ENCODE measurements at places on chromosomes 1 and 21. TPM values are rescaled to one million over a fixed set of nuclear protein-coding genes. Genes with fewer than 3 reads are reported as not detected.

The MIXL1 gene
- not detected for total RNA-seq

The LPAR3 gene
- total RNA-seq, result 3.7 TPM

The PYHIN1 gene
- 93.8 TPM for total RNA-seq

The ZFP69B gene
- total RNA-seq, result 7.9 TPM

The JMJD4 gene
- 34.1 TPM for total RNA-seq

The ANKRD45 gene
- total RNA-seq, result not detected

The SRRM1 gene
- total RNA-seq, result 209 TPM

The HEYL gene
- 0.12 TPM for total RNA-seq

The SETDB1 gene
- total RNA-seq, result 72.6 TPM

DNA sequence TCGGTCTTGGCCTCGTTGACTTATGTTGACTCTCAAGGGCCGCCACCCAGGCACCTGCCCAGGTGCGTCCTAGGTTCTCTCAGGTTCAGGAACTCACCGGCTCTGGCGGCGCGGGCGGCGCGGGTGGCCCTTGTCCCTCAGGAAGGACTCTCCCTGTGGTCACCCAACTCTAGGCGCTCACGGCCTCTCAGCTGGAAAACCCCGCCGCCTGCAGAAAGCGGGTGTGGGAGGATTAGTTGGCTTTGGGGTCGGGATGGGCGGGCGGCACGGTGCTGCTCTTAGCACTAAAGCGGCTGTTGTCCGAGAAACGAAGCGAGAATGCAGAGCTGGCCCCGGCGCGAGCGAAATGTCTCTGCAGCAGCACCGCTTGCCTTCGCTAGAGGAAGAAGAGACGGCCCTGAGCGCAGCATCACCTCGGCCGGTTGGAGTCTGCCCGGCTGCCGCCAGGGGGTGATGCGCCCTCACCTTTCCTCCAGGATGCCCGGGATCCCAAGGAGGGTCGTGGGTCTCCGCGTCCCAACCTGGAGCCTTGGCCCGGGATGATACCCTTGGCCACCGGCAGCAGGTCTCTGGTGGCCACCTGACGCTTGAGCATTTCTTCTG is 8.1 kb upstream of the TADA1 start:
- H3K27ac ChIP-seq, result no peak overlapping the region
- no peak overlapping the region for H3K4me3 ChIP-seq
- H3K27me3 ChIP-seq, result peaks cover 18% of the 10 kb centered on the region

DNA sequence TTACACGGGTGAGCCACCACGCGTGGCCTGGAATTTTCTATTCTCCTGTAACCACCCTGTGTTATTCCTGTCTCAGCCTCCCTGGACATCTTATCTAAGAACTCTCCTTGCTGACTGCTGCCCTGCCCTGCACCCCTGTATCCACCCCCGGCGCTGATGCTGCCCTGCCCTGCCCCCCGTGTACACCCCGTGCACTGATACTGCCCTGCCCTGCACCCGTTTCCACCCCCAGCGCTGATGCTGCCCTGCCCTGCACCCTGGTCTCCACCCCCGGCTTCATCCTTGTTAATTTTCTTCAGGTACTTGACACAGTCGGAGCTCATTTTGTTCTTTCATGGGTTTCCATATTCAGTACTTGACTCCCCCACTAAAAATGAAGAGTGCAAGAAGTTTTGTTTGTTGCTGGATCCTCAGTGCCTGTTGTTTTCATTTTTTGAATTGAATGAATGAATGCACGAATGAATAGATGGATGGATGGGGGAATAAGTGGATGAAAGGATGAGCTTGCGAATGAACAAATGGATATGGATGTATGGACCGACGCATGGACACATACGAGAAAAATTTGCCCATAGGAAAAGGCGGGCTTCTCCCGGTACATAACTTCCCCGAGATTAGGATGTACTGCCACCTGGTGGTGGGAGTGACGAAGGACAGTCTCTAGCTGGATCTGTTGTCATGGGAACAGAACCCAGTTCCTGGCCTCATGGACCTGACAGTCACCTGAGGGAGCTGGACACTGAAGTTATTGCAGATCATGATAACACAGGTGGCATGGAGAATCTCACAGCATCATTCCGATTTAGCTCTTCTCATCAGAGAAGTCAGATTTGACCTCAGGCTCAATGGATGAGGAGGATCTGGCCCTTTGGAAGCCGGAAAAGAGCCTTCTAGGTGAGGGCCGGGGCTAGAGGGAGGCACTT is 14.9 kb downstream of the AADACL4 start:
- no peak overlapping the region for H3K4me3 ChIP-seq
- H3K27me3 ChIP-seq, result no peaks in the 10 kb centered on the region
- H3K27ac ChIP-seq, result no peak overlapping the region
- H3K4me1 ChIP-seq, result peaks cover 4% of the 10 kb centered on the region

DNA sequence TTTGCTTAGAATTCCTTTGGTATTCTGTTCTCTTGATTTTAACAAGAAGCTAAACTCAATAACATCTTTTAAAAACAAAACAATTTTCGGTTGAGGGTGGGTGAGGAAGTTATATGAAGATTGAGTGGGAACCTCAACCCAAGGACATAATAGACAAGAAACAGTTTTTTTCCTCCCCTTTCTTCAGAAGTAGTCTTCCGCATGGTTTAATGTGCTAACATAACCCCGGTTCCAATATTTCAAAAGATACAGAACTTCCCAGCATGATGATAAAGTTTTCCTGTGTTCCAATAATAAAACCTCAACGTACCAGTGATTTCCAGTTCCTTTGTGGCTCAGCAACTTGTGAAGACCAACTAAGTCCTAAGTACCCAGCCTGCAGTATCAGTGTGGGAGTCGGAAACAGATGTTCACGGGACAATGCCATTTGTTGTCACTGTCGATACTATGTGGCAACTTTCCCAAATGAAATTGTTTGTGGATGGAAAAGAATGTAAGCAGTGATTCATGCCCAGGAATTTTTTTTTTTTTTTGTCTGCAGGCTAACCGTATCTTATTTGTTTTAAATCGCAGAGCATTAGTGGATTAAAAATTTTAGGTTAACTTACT is 48.5 kb downstream of the NR5A2 start:
- no peak overlapping the region for H3K4me3 ChIP-seq
- no peak for DNase-seq
- no peaks in the 10 kb centered on the region for H3K4me1 ChIP-seq
- H3K27me3 ChIP-seq, result no peaks in the 10 kb centered on the region
- no peaks in the 10 kb centered on the region for H3K36me3 ChIP-seq

- H3K36me3 ChIP-seq, result peaks cover 12% of the 10 kb centered on the region
- no peak overlapping the region for H3K27ac ChIP-seq
- H3K27me3 ChIP-seq, result no peaks in the 10 kb centered on the region
- H3K4me1 ChIP-seq, result peaks cover 13% of the 10 kb centered on the region
Observed at GRCh38 chr1:27973771-27974416, 14.1 kb downstream of the XKR8 start.

DNA sequence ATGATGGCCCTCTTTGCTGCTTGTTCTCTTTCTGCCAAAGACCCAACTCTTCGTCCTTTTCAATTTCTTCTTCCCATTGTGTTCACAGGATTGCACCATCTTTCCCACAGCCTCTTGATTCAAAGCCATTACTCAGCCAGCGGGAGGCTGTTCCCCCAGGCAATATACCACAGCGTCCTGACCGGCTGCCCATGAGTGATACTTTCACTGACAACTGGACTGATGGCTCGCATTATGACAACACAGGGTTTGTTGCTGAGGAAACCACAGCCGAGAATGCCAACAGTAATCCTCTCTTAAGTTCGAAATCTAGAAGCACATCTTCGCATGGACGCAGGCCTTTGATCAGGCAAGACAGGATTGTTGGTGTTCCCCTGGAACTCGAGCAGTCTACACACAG is 167.4 kb downstream of the LRRC40 start:
- H3K4me3 ChIP-seq, result no peak overlapping the region
- no peaks in the 10 kb centered on the region for H3K27me3 ChIP-seq
- no peak overlapping the region for H3K27ac ChIP-seq
- H3K36me3 ChIP-seq, result no peaks in the 10 kb centered on the region
- H3K4me1 ChIP-seq, result no peaks in the 10 kb centered on the region
- DNase-seq, result no peak

- DNase-seq, result peak; percentile 41
- no peaks in the 10 kb centered on the region for H3K36me3 ChIP-seq
- H3K4me1 ChIP-seq, result peaks cover 63% of the 10 kb centered on the region
Observed at GRCh38 chr1:150613061-150613920, 16.1 kb downstream of the ENSA start.

GRCh38 chr1:232249861-232250777 is 379.8 kb downstream of the SIPA1L2 start:
- DNase-seq, result no peak
- H3K4me3 ChIP-seq, result no peak overlapping the region
- H3K27ac ChIP-seq, result no peak overlapping the region

DNA sequence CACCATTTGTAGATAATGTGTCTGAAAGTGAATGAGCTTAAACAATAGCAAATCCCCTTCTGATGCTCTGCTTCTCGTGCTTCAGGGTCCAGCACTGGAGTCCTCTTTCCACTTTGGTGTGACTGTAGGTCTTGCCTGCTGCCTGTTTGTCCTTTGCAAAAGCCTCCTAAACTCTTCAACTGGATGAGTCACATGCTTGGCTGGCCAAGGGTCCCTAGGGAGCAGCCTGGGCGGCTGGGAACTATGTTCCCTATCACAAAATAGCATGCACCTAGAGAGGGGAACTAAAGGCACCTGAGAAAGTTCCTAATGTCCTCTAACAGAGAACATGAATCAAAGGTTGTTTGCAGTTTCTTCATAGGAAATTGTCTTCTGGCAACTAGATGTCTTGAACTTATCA is 607.2 kb upstream of the PLXNA2 start:
- H3K36me3 ChIP-seq, result no peaks in the 10 kb centered on the region
- H3K27me3 ChIP-seq, result no peaks in the 10 kb centered on the region
- no peak overlapping the region for H3K27ac ChIP-seq
- H3K4me3 ChIP-seq, result no peak overlapping the region
- no peaks in the 10 kb centered on the region for H3K4me1 ChIP-seq
- no peak for DNase-seq

GRCh38 chr1:229726061-229726460 is 100.0 kb downstream of the URB2 start:
- H3K36me3 ChIP-seq, result no peaks in the 10 kb centered on the region
- no peak overlapping the region for H3K27ac ChIP-seq
- H3K27me3 ChIP-seq, result no peaks in the 10 kb centered on the region

DNA sequence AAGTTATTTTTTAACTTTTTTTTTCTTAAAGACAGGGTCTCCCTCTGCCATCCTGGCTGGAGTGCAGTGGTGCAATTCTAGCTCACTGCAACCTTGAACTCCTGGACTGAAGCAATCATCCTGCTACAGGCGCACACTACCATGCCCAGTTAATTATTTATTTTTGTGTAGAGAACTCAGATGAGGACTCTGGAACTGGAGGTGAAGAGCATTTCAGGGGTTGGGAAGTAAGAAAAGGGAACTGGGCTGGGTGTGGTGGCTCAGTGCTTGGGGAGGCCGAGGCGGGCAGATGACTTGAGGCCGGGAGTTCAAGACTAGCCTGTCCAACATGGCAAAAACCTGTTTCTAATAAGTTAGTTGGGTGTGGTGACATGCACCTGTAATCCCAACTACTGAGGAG is 28.9 kb downstream of the SLC35F3 start:
- no peak overlapping the region for H3K27ac ChIP-seq
- no peaks in the 10 kb centered on the region for H3K4me1 ChIP-seq
- no peaks in the 10 kb centered on the region for H3K27me3 ChIP-seq

DNA sequence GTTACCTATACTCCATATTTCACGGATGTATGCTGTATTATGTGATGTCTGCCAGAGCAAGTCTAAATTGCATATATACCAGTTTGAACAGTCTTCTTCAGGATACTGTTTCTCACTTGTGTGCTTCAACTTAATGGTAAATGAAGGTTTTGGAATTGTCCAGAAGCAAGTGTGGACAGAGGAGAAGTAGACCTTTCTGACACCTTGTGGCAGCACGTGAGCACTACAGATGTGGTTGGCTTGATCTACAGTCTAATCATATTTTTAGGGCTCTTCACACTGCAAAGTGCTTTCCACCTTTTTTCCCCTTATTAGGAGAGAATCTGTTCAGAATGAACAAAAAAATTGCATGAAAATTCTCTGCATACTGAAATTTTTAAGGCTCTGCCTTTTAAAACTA is 10.9 kb downstream of the MORC3 start:
- peaks cover 53% of the 10 kb centered on the region for H3K4me1 ChIP-seq
- peak; percentile 49 for DNase-seq
- no peak overlapping the region for H3K27ac ChIP-seq
- H3K4me3 ChIP-seq, result no peak overlapping the region
- H3K36me3 ChIP-seq, result peaks cover 6% of the 10 kb centered on the region

- H3K4me3 ChIP-seq, result no peak overlapping the region
- no peaks in the 10 kb centered on the region for H3K27me3 ChIP-seq
- no peak overlapping the region for H3K27ac ChIP-seq
- H3K4me1 ChIP-seq, result no peaks in the 10 kb centered on the region
Observed at GRCh38 chr1:6059866-6060265, 14.2 kb downstream of the KCNAB2 start.

DNA sequence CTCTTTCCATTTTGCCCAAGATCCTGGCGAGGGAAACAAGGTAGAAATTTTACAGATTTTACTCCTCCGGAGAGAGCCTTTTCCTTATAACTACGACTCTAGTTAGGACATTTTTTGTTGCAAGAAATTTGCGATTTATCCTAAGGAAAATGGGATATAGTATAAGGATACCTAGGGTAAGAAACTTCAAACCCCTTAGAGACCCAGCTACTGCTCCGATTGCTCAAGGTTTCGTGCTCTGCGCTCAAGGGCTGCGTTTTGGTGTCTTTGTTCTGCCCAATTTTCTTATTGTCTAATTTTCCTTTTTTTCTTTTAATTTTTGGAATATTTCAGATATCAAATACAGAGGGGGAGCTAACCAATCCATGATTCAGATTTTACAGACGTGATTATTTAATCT is 1.5 kb downstream of the TTC3 start:
- no peaks in the 10 kb centered on the region for H3K36me3 ChIP-seq
- peak overlapping the region; percentile 66 for H3K4me3 ChIP-seq
- H3K27ac ChIP-seq, result peak overlapping the region; percentile 91
- DNase-seq, result no peak
- H3K27me3 ChIP-seq, result no peaks in the 10 kb centered on the region
- peaks cover 42% of the 10 kb centered on the region for H3K4me1 ChIP-seq

GRCh38 chr1:200233393-200233792 is 176.4 kb downstream of the ZNF281 start:
- H3K36me3 ChIP-seq, result no peaks in the 10 kb centered on the region
- no peaks in the 10 kb centered on the region for H3K27me3 ChIP-seq
- no peaks in the 10 kb centered on the region for H3K4me1 ChIP-seq
- H3K4me3 ChIP-seq, result no peak overlapping the region

GRCh38 chr1:106975944-106976343 is 80.5 kb upstream of the PRMT6 start:
- H3K4me3 ChIP-seq, result no peak overlapping the region
- H3K27me3 ChIP-seq, result no peaks in the 10 kb centered on the region
- H3K27ac ChIP-seq, result no peak overlapping the region
